ENCODE measurements at places on chromosomes 2 and 18.

GRCh38 chr2:106867196-106867953 lies 18.6 kb downstream of the ST6GAL2 start:
- DNase-seq: no peak

DNA sequence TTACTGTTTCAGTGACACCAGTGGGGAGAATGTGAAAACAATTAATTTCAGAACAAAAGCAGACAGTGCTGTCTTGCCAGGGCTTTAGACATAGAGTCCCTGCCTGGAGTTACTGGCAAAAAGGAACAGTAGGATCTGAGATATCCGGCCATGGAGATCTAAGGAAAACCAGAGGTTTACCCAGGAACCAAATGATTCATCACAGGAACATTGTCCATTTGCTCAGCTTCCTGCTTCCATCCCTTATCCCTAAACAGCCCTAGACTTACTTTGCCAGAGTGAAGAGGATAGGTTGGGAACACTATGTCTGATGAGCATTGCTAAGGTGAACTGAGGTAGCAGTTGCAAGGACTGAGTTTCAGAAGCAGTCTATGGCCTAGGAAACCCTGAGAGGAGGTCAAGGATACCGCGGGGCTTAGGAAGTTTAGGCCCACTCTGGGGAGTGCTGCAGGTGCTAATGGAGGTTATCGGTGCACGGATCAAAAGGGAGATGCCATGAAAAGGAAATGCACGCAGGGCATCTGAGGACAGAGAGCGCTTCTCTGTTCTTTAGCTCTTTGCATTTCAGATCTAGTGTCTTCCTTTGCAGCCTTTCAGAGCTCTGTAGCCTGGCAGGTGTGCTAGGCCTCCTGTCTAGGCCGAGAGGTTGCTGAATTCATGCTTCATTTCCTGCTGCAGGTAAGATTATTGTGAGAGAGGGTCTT lies 223.9 kb downstream of the CDCA7 start:
- no peak for DNase-seq

GRCh38 chr2:48852938-48853337 lies 97.4 kb upstream of the LHCGR start:
- DNase-seq: no peak

DNA sequence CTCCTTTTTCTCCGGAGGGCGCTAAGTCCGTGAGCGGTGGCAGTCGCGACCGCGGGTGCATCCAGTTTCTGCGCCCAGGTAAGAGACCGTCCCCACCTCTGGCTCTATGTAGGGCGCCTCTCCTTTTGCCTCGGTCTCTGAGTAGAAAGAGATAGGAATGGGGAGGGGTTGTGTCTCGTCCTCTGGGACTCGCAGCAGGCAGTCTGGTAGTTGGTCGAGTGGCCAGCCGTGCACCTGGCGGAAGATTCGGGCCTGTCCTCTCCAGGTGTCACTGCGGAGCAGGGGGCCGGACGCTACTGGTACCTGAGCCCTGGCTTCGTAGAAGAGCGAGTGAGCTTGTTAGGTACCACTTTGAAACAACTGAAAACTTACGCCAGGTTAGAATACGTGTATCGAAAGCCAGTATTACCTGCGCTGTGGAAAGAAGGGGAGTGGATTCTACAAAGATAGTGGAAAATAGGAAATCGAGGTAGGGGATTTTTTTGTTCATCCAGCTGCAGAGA lies 403 bp downstream of the MAP2 start:
- DNase-seq: no peak

- no peak for DNase-seq
These were observed 21.2 kb downstream of the MRPL33 start for GRCh38 chr2:27792759-27793158.

- DNase-seq: no peak
These were observed 281 bp downstream of the XPO1 start for GRCh38 chr2:61537950-61538199.

DNA sequence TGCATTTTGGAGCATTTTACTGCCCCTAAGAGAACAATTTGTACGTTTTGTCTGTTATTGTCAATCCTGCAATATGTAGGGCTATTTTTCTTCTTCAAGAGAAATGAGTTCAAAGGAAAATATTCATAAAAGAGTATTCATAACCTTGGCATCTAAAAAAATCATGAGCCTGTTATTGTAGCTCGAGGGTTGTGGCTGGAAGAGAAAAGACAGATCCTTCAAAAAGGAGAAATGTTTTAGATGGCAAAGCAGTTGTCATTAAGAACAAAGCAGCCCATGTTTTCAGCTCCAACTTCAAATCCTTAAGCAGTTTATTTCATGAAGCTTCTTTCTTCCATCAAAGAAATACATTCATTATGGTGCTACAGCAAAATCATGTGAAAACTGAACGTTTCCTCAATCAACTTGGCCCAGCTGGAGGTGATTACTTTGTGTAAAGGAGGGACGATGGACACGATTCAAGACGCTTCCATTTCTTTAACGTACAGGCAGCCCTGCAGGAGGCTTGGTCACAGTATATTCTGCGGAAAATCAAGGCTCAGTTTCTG lies 31.4 kb downstream of the QPCT start:
- DNase-seq: no peak

- DNase-seq: no peak
These were observed 684.3 kb downstream of the KCNJ3 start for GRCh38 chr2:155382776-155383175.

GRCh38 chr18:39453356-39453755 lies 1887.8 kb upstream of the CELF4 start:
- no peak for DNase-seq

DNA sequence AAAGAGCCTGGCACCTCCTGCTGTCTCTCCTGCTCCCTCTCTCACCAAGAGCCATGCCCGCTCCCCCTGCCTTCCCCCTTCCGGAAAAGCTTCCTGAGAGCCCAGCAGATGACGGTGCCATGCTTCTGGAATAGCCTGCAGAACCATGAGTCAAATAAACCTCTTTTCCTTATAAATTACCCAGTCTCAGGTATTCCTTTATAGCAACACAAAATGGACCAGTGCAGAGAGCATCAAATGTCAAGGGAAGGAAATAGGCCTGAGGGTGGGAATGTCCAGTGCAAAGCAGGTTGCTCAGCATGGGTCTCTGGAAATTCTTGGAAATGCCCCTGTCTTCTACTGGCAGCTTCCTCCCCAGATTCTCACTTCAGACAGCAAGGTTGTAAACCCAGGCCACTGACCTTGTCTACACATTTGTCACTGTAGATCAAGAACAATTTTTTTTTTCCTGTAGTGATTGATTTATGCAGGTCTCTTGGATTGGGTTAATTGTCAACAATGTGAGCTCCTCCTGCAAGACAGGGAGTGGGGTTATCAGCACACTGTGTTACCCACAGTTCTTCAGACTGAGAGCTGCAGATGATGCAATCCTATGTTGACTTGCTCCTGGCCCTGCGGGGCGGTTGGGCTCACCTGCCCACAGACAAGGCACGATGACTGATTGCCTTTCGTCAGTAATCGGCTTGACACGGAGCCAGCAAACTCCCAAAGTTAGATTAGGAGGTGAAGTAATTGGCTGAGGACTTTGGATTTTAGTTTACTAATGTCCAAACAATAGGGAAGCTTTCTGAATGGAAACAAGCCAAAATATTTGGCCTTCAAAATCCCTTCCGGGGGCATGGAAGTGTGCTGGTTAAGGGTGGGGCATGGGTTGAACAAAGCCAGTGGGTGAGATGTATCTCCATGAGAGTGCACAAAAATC lies 5.4 kb upstream of the BOD1L2 start:
- no peak for DNase-seq

- DNase-seq: no peak
These were observed 110.1 kb downstream of the GALR1 start for GRCh38 chr18:77359561-77360314.

DNA sequence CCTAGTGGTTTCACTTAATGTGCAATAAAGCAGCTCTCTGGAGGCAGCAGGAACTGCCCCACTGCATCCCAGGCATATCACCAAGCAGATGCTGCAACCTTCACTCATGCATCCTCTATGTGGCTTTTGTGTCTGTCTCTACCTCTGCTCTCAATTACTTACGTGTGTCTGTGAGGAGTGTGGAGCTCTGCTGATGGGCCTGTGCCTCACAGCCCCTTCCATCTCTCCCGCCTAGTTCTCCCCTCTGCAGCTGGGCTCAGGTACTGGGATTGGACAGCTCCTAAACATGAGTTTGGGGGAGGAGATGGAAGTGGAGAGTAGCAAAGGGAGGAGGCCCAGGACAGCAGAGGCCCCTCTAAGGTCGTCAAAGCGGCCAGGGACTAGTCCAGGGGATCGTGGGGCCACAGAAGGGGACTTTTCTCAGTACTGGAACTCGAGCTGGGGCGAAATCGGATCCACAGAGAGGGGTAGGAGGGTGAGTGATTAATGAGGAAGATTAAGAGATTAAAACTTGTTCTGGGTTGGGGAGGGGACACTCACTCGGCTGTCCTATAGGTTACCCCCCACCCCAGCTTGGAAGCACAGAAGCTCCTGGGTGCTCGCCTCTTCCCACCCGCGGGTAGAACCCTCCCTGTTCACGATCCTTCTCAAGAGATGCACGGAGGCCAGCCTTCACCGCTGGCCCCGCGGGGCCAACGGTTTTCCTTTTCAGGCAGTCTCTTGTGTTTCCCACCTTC lies 2.1 kb upstream of the LBX2 start:
- DNase-seq: no peak

DNA sequence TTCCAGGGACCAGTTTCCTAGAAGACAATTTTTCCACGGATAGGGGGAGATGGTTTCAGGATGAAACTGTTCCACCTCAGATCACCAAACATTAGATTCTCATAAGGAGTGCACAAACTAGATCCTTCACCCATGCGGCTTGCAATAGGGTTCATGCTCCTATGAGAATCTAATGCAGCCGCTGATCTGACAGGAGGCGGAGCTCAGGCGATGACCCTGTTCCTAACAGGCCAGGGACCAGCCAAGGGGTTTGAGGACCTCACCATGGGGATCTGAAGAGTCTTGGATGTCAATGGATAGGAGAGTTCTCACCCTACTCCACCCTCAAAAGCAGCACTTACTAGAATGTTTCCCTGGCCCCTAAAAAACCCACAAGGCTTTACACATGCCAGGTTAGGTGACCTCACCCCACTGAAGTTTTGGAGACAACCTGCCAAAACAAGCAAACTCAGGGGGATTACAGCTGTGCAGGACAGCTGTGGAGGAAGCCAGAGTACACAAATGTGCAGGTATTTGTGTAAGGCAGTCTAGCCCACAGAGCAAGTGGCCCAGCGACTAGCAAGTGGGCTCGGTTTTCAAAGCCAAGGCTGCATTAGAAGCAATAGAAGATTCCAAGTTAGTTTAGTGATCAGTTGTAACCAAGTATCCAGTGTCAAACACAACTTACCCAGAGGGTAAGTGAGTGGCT lies 3.9 kb downstream of the EVA1A start:
- no peak for DNase-seq

DNA sequence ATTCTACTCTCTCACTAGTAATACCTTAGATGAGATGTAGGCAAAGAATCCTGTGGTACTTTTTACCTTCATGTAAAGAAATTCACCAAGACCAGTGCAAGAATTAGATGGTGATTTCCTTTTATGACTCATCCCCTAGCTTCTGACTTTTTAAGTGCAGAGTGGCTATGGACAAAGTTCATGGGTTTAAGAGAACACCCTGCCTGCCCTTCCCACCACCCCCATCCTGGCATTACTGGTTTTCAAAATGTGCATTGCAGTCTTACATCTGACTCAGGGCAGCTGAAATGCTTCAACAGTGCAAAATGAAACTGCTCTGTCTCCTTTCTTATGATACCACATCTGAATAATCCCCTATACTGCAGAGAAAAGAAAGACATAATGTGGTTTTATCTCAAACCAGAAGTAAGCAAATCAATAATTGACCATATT lies 22.6 kb downstream of the MAIP1 start:
- no peak for DNase-seq

DNA sequence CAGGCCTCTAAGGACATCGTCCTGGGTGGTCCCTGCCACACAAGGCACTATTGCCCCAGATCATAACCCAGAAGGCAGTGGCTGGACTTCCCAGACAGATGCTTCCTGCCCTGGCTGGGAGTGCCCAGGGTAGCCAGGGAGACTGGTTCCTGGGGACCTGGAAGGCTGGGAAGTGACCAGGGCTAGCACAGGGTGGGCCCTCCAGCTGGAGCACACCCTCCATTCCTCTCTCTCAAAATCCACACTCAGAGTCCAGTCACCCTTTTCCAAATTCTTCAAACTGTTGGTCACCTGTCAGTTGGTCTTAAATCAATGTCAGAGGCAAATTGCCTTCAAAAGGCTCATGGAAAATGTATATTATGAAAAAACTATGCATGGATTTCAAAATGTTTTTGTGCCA lies 11.6 kb upstream of the TUBB6 start:
- DNase-seq: no peak

GRCh38 chr2:216692636-216693413 lies 2.5 kb downstream of the IGFBP5 start:
- DNase-seq: no peak

GRCh38 chr18:13800505-13801259 lies 23.3 kb upstream of the MC5R start:
- DNase-seq: no peak

DNA sequence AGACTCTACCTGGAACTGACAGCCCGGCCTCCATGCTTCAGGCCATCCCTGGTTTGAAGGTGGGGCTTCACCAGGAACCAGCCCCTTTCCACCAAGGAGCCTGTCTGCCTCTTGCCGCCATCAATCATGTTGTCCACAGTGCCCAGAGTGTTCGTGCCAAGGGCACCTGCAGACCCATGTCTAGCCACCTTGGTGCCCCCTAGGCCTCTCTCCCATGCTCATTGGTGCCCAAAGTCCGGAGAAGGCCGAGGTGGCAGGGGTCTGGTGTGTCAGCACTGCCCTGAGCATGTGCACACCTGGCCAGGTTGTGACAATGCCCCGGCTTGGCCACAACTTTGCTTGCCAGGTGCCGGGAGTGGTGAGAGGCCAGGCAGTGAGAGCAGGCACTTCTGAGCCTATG lies 114.8 kb downstream of the COPS8 start:
- no peak for DNase-seq

GRCh38 chr2:53131416-53131815 lies 636.2 kb upstream of the CHAC2 start:
- no peak for DNase-seq

GRCh38 chr2:240202586-240202985 lies 62.1 kb upstream of the OTOS start:
- no peak for DNase-seq

DNA sequence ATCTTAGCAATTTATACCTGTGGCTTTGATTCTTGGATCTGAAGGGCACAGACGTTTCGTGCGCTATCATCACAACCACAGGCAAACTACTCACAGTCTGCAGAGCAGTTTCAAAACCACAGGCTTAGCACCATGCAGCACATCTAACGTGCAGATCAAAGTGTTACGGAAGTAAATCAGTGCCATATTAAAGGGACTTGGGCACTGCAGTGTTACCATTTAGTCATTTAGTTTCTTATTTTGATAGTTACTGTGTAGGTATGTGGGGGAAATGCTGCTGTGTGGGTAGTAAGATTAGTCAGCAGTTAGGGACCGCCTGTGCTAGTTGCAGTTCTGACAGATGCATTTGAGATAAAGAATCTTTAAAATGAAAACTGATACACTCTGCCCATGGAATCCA lies 384.0 kb downstream of the NBAS start:
- DNase-seq: no peak

DNA sequence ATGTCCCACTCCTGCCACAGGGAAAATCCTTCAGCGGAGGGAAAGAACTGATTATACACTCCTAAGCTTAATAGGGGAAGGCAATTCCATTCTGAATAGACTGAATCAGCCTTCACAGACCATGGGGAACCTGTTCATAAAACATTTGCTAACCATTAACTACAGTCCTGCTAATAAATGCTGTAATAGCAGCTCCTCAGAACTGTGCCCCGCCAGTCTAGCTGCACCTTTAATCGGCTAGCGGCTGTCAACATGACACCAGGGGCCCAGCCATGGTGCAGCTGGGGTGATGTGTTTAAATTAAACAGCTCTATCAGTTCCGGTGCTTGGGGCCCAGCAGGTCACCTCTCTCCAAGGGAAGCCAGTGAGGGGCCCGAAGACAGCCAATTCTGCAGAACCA lies 77.8 kb downstream of the GALNT14 start:
- no peak for DNase-seq

All from iPS DF 19.7 (cell line).